Trophoblast cell (in vitro differentiated cells and primary cell): ENCODE measurements at places on chromosomes 11 and 22.

DNA sequence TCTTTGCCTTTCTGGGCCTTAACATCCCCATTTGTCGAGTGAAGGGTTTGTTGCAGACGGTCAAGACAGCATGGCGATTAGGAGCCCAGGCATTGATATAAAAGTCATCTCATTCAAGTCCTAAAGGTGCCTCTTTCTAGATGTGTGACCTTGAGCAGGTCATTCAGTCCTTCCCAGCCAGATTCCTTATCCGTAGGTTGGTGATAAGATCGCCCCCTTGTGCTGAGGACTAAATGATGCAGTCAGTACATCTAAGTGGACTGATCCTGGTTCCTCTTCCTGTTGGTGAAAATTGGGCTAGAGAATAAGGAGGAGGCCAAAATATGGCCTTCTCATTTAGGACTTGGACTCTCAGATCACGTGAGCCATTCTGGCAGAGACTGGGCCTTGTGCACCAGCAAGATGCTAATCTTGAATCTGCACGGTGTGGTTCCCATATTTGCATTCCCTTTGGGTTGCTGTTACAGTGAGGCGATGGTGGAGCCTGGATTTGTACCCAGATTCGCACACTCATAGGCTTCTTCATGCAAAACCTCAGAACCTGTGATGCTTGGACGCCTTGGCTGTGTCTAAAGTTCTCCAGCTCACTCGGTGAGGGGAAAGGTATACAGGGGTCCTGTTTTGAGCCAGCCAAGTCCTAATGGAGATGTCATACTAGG is 156.8 kb downstream of the MYO18B start:
- no peaks in the 10 kb centered on the region for H3K4me1 ChIP-seq
- no peak overlapping the region for H3K4me3 ChIP-seq
- no peaks in the 10 kb centered on the region for H3K36me3 ChIP-seq
- no peaks in the 10 kb centered on the region for H3K27me3 ChIP-seq
- DNase-seq = no peak
- no peak overlapping the region for H3K27ac ChIP-seq

DNA sequence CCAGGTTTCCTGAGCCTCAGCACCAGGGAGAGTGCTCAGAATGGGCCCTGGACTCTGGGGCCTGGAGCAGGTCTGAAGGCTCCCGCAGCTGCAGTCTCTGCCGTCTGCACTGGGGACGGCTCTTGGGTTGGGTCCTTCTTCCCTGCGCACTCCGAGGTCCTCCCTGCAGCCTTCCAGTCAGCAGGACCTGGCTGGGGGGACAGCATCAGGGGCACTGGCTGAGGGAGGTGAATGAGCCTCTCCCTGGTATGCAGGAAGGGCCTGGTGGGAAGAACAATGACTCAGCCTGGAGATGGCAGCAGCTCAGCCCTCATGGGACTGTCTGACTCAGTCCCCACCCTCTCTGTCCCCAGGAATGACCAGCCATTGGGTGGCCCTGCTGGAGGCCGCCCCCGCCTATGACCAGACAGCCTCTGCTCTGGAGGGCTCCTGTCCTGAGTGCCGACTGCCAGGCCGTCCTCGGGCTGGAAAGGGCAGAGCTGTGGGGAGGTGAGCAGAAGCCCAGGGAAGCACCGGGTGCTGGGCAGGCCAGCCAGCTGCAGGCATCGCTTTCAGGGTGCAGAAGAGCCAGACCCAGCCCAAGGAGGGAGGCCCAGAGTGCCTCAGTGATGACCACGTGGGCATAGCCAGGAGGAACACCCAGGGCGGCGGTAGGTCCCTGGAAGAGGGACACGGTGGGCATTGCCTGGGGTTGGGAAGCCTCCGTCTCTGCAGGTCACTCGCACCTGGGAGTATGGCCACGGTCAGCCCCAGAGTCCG is 455.0 kb downstream of the BRD1 start:
- H3K27me3 ChIP-seq = no peaks in the 10 kb centered on the region
- DNase-seq = no peak
- H3K27ac ChIP-seq = no peak overlapping the region
- peaks cover 9% of the 10 kb centered on the region for H3K4me1 ChIP-seq

DNA sequence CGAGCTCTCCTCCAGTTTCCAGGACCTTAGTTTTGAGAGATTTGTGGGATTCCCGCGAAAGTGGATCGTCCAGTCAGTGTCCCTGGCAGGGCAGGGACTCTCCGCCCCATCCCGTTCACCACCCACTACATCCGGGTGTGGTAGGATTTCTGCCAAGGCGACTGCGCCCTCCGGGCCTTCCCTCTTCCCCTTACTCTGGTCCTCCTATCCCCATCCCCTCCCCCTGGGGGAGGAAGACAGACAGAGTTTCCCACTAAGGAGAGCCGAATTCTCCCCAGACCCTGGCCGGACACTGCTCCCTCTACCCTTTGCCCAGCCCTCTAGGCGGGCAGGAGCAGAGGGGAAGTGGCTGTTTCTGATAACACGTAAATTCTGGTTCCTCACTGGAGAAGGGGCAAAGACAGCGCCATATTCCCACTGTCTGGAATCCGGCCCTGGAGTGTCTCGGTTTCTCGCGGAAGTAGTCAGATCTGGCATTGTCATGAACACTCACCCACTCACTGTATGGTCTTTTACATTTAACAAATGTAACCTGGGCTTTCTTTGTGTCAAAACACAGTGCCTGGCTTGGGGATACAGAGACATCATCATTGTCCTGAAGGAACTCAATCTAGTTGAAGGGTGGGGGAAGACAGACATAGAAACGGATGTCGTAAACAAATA is 1.1 kb upstream of the NECTIN1 start:
- H3K27me3 ChIP-seq = no peaks in the 10 kb centered on the region
- H3K36me3 ChIP-seq = no peaks in the 10 kb centered on the region
- no peak overlapping the region for H3K27ac ChIP-seq
- H3K4me3 ChIP-seq = no peak overlapping the region
- no peak for DNase-seq
- H3K4me1 ChIP-seq = peaks cover 13% of the 10 kb centered on the region

DNA sequence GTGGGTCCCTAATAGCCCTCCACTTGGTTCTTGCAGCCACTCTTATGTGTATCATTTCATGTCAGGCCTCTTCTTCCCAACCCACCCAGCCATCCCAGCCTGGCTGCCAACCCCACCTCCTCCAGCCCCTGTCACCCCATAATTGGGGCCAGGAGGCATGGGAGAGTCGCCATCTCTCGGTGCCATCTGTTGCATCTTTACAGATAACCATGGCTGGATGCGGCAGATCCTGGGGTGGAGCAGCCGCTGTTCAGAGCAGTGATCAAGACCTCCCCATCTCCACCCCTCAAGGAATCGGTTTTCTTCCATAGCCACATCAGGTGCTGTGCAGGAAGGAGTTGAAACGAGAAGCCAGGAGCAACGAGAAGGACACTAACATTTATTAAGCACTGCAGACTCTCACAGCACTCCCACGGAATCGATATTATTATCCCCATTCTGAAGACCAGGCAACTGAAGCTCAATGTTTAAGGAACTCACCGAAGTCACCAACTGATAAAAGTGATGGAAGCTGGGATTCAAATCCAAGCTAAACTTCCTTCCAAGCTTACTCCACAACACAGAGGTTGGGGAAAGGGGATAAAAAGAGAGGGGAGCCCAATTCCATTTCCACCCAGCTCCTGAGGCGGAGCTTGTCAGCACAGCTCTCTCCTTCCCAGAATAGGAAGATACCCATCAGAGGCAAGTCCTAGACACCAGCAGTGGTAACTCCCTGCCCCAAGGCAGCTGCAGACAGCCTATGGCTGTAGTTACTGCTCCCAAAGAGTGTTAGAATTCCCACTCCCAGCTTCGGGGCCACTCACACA is 2.7 kb downstream of the SLC43A1 start:
- peaks cover 38% of the 10 kb centered on the region for H3K27me3 ChIP-seq
- no peak overlapping the region for H3K4me3 ChIP-seq
- H3K36me3 ChIP-seq = no peaks in the 10 kb centered on the region
- DNase-seq = no peak

GRCh38 chr11:79400206-79400605 is 40.6 kb downstream of the TENM4 start:
- no peak overlapping the region for H3K4me3 ChIP-seq
- no peaks in the 10 kb centered on the region for H3K36me3 ChIP-seq
- H3K4me1 ChIP-seq = peaks cover 6% of the 10 kb centered on the region

GRCh38 chr11:119167933-119168332 is 592 bp upstream of the NLRX1 start:
- peaks cover 8% of the 10 kb centered on the region for H3K4me1 ChIP-seq
- H3K36me3 ChIP-seq = no peaks in the 10 kb centered on the region
- H3K27me3 ChIP-seq = no peaks in the 10 kb centered on the region
- no peak overlapping the region for H3K27ac ChIP-seq
- DNase-seq = no peak
- no peak overlapping the region for H3K4me3 ChIP-seq

DNA sequence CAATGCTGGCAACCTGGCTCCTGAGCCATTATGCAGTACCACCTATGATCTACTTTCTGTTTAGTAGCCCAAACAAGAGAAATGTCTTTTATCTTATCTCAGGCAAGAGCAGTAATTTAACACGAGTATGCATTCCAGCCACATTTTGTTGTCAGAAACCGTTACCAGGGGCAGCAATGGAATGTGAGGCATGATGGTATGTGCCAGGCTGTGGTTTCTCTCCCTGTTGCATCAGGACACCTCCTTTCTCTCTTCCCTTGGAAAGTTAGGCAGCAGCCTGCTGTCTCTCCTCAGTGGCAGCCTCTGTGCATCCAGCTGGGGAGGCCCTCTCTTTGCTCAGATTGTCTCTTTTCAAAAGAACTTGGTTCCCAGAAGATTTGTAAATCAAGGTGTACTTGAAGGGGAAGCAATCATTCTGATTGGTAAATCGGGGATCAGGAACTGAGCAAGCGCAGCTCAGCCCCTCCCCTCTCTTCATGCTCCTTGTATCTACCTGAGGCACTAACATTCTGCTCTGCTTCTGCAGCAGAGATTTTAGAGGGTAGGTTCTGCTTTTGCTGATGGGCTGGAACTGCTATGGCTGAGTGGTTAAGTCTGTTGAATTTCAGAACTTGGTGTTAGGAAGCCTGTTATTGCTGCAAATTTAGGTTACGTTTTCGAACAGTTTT is 229.2 kb downstream of the ADAMTS15 start:
- peak; percentile 50 for DNase-seq
- H3K27ac ChIP-seq = peak overlapping the region; percentile 15
- H3K36me3 ChIP-seq = no peaks in the 10 kb centered on the region
- no peaks in the 10 kb centered on the region for H3K27me3 ChIP-seq

DNA sequence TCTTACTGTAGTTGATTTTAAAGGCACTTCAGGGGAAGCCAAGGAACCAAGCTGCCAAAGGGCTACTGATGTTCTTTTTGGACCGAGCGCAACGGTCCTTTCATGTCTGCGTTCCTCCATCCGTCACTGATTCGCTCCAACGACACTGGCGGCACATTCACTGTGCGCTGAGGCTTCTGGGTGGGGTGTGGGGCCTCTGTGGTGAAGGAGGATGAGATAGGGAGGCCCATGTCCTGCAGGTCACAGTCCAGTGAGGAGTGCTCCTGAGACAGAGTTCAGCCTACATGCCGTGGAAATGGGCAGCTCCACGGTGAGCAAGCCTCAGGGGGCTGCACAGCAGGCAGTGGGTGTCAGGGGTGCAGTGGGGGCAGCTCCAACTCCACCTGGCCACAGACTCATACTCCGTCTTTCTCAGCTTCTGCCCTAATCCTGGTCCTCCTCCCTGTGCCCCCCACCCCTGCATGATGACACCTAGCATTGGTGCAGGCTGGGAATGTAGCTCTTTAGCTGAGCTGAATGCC is 87.8 kb upstream of the SHANK2 start:
- H3K36me3 ChIP-seq = no peaks in the 10 kb centered on the region
- no peak overlapping the region for H3K4me3 ChIP-seq
- no peaks in the 10 kb centered on the region for H3K4me1 ChIP-seq
- H3K27me3 ChIP-seq = no peaks in the 10 kb centered on the region

GRCh38 chr11:56819916-56820315 is 71.4 kb upstream of the OR9G4 start:
- H3K27me3 ChIP-seq = no peaks in the 10 kb centered on the region
- no peaks in the 10 kb centered on the region for H3K36me3 ChIP-seq
- no peaks in the 10 kb centered on the region for H3K4me1 ChIP-seq
- DNase-seq = no peak
- no peak overlapping the region for H3K4me3 ChIP-seq
- no peak overlapping the region for H3K27ac ChIP-seq

DNA sequence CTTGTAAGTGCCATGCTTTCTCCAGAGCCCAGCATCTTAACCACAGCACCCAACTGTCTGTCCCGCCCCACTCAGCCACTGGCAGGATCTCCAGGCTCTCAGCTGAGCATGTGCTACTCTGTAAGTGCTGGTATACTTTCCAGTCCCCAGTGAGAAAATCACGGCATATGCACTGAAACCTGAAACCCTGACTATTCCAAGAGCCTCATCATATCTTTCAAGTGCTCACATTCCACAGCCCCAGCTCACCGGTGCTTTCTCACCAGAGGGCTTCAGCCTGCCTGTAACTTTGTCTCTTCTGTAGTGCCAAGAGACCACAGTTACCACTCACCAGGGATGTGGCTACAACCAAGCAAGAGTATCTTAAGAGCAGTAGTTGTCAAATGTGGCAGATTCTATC is 24.4 kb upstream of the PAMR1 start:
- H3K27ac ChIP-seq = no peak overlapping the region
- peaks cover 4% of the 10 kb centered on the region for H3K4me1 ChIP-seq
- no peaks in the 10 kb centered on the region for H3K27me3 ChIP-seq
- H3K4me3 ChIP-seq = no peak overlapping the region

- no peaks in the 10 kb centered on the region for H3K36me3 ChIP-seq
- H3K4me3 ChIP-seq = no peak overlapping the region
- no peak overlapping the region for H3K27ac ChIP-seq
These were observed 89.6 kb downstream of the RASSF10 start for GRCh38 chr11:13098616-13099289.

- H3K27me3 ChIP-seq = no peaks in the 10 kb centered on the region
- DNase-seq = no peak
- no peak overlapping the region for H3K4me3 ChIP-seq
- no peak overlapping the region for H3K27ac ChIP-seq
These were observed 65.3 kb upstream of the SLN start for GRCh38 chr11:107777110-107777509.

- peak; percentile 64 for DNase-seq
- no peaks in the 10 kb centered on the region for H3K27me3 ChIP-seq
- H3K36me3 ChIP-seq = peaks cover 5% of the 10 kb centered on the region
- H3K27ac ChIP-seq = no peak overlapping the region
These were observed 9.6 kb upstream of the PDE2A start for GRCh38 chr11:72683782-72684200.

GRCh38 chr11:62433904-62434276 is 15.1 kb downstream of the SCGB1A1 start:
- no peak for DNase-seq
- no peaks in the 10 kb centered on the region for H3K27me3 ChIP-seq
- no peak overlapping the region for H3K27ac ChIP-seq

DNA sequence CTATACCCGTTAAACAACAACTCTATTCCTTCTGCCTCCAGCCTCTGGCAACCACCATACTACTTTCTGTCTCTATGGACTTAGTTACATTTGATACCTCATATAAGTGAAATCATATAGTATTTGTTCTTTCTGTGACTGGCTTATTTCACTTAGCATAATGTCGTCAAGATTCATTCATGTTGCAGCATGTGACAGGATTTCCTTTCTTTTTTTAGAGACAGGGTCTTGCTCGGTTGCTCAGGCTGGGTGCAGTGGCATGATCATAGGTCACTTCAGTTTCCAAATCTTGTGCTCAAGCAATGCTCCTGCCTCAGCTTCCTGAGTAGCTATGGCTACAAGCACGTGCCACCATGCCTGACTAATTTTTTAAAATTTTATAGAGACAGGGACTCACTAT is 29.4 kb upstream of the SORL1 start:
- no peak overlapping the region for H3K27ac ChIP-seq
- peaks cover 7% of the 10 kb centered on the region for H3K4me1 ChIP-seq
- H3K36me3 ChIP-seq = no peaks in the 10 kb centered on the region
- no peaks in the 10 kb centered on the region for H3K27me3 ChIP-seq
- H3K4me3 ChIP-seq = no peak overlapping the region
